Stimulated activated CD4-positive, alpha-beta T cell treated with anti-CD3 and anti-CD28 coated beads, TNF-alpha, amount 100 ng/mL, for 4 hours (primary cell): ENCODE measurements at places on chromosomes 5 and 9.

DNA sequence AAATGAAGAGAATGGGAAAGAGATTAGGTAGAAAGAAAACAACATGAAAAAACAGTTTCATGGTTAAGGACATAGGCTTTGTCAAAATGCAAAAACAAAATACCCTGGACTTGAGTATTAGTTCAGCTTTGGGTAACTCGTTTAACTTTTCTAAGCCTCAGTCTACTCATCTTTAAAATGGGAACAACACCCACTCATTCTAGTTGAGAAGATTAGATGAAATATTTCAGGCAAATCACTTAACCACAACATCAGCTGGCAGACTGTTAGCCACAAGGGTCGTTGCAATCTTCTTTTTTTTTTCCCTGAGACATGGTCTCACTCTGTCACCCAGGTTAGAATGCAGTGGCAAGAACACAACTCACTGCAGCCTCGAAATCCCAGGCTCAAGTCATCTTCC is 185.6 kb downstream of the DCP2 start:
- no peak for DNase-seq

GRCh38 chr5:61823781-61824180 is 482.2 kb upstream of the KIF2A start:
- DNase-seq, result no peak

DNA sequence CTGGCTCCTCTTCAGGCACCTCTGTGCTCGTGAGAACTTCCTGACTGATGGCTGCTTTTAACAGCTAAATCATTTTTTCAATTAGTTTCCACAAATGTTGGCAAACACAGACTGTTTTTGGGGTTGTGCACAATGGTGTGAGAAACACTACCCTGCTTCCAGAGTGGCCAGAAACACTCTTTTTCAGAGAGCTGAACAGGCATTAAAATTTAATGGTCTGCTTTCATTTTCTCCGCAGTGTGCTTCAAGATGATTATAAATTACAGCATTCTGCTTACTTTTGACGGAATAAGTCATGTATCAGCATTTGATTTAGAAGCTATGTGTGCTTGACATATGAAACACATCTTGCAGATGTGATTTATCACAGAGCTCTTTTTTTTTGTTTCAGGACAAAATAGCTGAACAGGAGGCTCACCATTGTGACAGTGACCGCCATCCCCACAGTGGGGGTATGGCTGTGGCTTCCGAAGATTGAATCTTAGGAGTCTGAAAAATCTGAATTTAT is 454.5 kb upstream of the ZNF608 start:
- no peak for DNase-seq

- no peak for DNase-seq
Measured at GRCh38 chr5:31148959-31149475, 44.5 kb upstream of the CDH6 start.

DNA sequence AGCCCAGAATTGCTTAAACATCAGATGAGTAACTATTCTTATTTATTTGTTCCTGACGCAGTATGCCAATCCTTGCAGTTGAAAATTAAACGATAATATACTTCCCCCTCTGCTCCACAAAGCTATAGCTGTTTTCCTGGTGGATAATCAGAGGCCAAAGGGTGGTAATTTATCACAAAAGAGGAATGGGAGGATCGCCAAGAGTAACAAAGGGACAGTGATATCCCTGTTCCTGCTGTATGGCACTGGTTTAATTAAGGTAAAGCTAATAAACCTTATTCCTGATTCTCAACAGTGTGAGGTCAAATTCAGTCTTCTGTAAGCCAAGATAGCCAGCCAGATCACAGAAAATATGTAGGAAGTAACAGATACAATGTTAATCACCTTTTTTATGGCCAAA is 33.4 kb upstream of the PTGER4 start:
- no peak for DNase-seq

DNA sequence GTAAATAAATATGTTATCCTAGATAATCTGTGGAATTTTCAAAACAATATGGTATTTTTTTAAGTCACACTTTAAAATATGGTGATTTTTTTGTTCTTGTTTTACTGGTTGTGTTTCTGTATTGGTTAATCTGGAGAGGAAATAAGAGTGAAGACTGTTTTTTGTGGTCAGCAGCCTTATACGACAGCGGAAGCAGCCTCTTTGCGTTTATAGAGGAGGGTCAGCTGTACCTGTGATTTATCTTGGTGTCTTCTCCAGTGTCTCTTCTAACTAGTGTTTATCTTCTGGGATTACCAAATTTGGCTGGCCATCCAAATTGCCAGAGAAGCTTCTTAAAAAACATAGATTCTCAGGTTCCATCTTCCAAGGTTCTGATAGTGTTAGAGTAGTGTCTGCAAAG is 58.7 kb downstream of the ICE1 start:
- DNase-seq, result no peak

DNA sequence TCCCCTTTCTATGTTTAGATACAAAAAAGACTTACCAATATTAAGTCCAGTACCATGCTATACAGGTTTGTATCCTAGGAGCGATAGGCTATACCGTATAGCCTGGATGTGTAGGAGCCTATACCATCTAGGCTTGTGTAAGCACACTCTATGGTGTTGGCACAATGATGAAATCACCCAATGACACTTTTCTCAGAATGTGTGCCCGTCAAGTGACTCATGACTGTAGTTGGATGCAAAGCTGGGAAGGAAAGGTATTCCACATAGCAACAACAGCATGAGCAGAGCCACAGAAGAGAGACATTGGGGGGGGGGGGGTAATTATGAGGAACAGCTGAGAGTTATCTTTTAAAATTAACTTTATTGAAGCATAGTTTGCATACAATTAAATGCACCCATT is 63.2 kb downstream of the TTLL11 start:
- DNase-seq, result no peak

DNA sequence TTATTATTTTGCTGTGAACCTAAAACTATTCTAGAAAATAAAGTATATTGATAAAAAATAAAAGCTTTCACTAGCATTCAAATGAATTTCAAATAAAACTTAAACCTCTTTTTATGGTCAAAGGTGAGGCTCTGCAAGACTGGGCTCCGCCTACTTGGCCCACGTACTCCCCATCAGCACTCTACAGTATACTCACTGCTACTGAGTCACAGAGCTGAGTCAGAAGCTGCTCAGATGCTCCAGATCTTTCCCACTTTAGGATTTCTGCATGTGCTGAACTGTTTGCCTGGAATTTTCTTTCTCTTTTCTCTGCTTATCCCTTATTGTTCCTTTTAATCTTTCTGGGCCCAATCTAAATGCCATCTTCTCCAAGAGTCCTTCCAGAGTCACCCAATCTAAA is 331.9 kb upstream of the CCNG1 start:
- no peak for DNase-seq

DNA sequence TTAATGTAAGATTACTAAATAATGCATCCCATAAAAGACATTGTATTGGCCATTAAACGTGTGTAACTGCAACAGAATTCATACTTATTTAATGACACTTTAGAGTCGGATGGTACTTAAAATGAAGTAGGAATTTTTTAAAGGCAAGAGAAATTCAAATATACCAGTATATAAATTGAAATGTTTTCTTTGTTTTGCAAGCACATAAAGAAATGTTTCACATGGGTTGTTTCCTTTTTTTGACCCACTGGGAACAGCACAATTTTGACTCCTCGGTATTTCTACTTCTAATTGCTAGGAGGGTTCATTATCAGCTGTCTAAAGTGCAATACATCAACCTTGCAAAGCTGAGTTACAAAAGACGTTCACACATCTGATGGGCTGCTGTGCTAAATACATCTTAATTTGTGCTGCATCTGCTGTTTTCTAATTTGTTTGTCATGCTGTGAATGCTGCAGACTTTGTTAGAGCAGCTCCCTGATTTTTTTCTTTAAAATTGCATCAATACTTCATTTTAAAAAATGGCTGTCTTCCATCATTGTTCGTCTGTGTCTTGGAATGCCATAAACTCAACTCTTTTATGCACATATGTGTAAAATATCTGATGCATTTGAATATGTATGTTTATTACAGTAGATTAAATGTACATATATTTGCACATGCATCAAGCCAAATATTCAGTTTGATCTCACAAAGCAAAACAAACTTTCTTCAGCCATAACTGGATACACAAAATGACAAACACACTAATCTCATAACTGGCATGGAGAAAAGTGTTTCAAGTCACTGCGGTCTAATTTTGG is 454.0 kb upstream of the GRAMD2B start:
- no peak for DNase-seq

- no peak for DNase-seq
Measured at GRCh38 chr5:118126159-118126558, 862.2 kb downstream of the DTWD2 start.

GRCh38 chr5:67355120-67355713 is 158.6 kb upstream of the CD180 start:
- no peak for DNase-seq

- no peak for DNase-seq
Measured at GRCh38 chr5:103293719-103294118, 35.2 kb downstream of the MACIR start.

GRCh38 chr5:39624268-39624886 is 199.6 kb upstream of the DAB2 start:
- DNase-seq, result no peak

GRCh38 chr9:71924576-71924975 is 13.1 kb downstream of the C9orf85 start:
- DNase-seq, result no peak

GRCh38 chr9:33628865-33629410 is 104.9 kb downstream of the ANKRD18B start:
- no peak for DNase-seq

GRCh38 chr5:103866169-103866568 is 303.6 kb upstream of the NUDT12 start:
- DNase-seq, result no peak

DNA sequence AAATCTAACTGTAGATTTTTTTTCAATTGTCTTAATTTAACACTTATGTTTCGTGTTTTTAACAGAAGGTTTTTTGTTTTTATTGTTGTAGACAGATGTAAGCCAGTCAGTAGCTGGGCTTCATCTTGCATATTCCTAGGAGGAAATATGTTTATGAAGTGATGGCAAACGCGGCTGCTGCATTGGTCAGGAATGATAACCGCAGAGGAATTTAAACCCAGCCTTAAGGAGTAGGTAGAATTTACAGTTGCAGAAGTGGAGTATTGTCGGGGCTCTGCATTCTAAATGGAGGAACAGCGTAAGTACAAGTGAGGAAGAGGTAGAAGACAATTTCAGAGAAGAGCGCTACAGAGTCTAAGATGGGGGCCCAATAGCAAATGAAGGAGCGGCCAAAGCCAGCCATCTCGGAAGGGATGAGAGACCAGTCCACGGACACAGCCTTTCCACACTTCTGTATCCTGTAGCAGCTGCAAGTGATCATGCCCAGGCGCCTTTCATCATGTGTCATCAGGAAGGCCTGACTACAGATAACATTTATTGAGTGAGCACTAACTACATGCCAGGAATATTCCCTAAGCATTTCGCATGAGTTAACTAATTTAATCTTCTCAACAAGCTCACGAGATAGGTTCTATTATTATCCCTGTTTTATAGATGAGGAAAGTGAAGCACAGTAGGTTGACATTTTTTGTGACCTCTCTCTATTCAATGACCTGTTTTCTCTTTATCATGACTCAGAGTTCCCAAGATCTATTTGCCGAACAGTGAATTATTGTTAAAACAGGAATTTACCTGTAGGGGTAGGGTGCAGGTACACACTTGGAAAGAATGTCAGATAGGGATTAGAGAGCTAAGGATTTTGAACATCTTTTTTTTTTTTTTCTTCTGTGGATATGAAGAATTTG is 38.1 kb downstream of the CMYA5 start:
- no peak for DNase-seq

GRCh38 chr5:178650214-178650613 is 23.4 kb upstream of the CLK4 start:
- no peak for DNase-seq
